ENCODE measurements at places on chromosomes 1 and 21.

DNA sequence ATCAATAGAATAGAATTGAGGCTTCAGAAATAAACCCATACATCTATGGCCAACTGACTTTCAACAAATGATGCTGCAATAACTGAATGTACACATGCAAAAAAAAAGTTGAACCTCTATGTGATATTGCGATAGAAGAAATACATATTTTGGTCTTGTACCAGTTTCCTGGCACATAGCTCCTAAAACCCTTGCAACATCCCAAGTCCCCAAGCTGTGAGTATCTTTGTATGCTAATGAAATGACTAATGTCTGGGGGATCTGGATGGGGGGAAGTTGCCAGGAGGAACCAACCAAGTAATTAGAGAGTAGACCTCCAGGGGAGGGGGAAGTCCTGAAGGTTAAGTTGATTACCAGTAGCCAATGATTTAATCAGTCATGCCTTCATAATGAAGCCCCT lies 24.4 kb downstream of the BLZF1 start:
- DNase-seq: no peak

- DNase-seq: no peak
Observed at GRCh38 chr1:203410182-203410900, 59.4 kb upstream of the FMOD start.

DNA sequence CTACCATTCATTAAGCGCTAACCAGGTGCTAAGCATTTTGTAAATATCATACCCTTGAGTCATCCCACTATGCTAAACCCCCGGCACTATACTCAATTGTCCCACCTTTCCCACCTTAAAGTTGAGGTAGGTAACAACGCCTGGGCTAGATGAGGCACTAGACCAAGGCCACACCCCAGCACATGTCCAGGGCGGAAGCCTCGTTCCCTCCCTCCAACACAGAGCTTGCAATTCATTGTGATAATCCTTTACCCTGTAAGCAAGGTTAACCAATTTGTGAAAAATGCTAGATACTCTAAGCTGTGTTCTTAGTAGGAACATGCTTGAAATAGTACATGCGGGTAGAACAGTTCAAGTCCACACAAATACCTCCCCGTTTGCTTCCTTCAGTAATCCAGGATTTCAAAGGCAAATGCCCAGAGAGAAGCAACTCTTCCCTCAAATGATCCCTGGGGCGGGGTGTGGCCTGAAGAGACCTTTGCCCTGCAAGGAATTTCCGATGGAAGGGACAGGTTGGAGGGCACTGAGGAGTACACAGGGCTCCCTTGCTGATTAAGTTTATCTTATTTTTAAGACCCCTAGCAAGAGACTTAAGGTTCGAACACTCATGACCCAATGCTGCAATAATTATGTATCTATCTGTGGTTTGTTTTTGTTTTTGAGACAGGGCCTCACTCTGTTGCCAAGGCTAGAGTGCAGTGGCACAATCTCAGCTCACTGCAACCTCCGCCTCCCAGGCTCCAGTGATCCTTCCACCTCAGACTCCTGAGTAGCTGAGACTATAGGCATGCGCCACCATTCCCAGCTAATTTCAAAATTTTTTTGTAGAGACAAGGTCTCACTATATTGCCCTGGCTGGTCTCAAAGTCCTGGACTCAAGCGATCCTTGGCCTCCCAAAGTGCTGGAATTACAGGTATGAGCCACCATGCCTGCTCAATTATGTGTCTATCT lies 2.6 kb downstream of the RSPH1 start:
- DNase-seq: no peak

DNA sequence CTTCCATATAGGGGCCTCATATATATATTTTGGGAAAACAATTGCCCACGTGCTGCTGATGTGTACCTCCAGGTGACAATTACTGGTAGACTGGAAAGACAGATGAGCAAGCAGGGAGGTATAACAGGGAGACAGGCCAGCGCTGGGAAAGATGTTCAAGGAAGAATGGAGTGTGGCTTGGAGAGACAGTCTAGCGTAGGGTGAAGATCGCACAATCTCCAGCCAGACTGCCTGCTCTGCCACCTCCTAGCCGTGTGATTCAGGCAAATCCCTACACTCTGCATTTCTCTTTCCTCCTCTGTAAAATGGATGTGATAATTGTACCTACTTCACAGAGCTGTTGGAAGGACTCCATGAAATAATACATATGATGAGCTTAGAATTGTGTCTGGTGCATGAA lies 66.1 kb downstream of the TMCO4 start:
- no peak for DNase-seq

DNA sequence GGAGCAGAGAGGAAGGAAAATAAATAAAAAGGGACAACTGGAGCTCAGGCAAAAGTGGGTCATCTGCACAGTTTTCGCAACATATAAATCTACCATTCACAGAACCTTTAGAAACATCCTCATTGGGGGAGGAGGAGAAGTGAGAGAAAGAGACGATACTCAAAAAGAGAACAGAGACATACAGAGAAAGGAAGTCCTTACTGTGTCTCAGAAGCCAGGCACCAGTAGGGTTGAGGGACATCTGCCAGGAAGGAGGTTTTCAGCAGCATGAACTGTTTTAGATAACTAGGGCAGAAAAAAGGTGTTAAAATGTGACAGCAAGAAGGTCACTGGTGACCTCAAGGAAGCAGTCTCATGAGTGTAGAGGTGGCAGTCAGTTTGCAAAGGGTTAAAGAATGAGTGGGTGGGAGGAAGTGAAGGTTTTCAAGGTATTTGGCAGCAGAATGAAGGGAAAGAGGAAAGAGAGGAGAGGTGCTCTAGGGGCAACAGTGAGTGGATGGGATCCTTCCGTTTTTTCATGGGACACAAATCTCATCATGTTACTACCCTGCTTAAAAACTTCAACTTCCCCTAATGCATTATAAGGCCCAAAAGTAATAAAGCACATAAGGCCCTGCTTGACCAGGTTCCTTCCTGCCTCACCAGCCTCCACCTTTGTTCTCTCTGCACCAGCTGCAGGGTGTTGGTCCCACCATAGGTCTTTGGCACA lies 9.5 kb downstream of the JAK1 start:
- DNase-seq: no peak

- no peak for DNase-seq
Observed at GRCh38 chr21:46643379-46644177, 8.1 kb downstream of the PRMT2 start.

GRCh38 chr1:28449904-28450303 lies 55.9 kb upstream of the RCC1 start:
- no peak for DNase-seq

DNA sequence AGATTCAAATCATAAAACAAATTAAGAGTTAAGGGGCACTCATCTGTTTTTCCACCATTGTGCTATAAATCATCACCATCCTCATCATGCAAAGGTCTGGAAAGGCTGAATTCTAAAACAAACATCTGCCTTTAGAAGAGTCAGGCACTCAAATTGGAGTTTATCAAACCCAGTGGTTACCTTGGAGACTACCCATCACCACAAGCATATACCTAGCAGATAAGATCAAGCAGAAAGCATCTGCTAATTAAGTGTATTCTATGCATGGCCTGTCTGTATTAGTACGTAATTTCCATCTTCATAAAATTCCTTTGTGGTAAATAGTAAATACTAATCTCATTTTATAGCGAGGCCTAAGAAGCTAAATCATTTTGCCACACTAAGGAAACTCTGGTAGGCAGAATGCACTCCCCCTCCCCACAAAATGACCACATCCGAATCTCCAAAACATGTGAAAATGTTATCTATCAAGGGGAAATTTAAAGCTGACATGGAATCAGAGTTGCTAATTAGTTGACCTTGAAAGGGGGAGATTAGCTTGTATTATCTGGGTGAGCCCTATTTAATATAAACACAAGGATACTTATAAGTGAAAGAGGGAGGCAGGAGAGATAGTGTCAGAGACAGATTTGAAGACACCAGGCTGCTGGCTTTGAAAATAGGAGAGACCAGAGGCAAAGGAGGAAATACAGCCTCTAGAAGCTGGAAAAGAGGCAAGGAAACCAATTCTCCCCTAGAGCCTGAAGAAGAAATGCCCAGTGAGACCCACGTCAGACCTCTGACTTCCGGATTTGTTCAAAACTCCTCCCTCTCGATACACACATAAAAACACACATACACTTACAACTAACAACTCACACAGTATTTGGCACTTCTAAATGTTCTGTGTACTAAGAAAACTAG lies 23.2 kb downstream of the ARID4B start:
- no peak for DNase-seq

GRCh38 chr1:222631611-222632208 lies 13.8 kb downstream of the MIA3 start:
- DNase-seq: no peak

DNA sequence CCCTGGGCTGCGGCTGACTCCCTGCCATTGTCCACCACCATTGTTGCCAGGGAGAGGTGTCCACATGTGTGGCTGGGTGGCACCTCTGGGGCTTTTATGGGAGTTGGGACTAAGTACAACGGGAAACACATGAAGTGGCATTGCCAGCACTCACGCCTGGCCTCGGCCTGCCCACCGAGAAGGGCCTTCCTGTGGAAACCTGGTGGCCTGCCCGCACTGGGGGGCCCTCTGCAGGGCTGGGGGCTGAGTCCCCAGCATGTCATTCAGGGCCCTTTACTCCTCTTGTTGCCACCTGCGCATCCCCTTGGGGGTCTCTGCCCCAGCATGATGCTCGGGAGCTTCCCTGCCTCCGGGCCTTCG lies 35.5 kb upstream of the RUNX3 start:
- DNase-seq: no peak

- DNase-seq: peak; percentile 97
Observed at GRCh38 chr1:67880056-67880601, 46.9 kb upstream of the GNG12 start.

DNA sequence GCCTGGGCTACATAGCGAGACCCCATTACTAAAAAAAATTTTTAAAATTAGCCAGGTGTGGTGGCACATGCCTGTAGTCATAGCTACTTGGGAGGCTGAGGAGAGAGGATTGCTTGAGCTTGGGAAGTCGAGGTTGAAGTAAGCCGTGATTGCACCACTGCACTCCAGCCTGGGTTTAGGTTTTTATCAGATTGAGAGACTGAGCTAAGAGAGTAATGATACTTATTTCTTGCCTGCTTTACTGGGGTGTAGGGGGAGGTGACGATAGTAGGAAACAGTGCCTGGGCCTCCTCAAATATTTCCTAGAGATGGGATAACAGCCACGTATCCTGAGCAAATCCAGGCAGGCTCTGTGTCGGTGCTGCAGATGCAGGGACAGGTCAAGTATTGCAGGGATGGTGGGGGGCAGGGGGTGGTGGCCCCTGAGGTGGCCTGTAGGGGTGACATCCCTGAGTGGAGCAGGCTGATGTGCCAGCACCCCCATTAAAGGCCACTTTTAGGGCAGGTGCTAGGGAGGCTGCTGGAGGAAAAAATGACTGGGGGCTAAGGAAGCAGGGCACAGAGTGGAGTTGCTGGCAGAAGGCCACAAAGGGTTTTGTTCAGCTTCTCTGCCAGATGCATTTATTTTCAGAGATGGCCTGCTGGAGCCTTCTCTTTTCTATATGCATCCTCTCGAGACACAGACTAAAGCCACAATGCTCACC lies 130.5 kb downstream of the RHOU start:
- DNase-seq: no peak

DNA sequence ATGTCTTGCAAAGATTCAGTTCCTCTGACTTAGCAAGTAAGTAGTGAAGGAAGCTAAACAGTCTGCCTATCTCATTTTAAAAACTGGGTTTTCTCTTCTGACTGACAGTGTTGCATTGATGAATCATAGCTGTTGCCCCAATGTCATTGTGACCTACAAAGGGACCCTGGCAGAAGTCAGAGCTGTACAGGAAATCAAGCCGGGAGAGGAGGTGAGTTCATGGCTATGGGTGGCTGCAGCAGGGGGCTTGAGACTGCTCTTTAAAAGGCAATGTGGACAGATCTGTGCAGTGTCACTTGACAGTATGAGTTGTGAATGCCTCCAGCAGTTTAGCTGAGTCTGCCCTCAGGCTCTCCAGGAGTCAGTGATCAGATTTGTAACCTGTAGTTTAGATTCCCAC lies 46.6 kb downstream of the SMYD2 start:
- no peak for DNase-seq

DNA sequence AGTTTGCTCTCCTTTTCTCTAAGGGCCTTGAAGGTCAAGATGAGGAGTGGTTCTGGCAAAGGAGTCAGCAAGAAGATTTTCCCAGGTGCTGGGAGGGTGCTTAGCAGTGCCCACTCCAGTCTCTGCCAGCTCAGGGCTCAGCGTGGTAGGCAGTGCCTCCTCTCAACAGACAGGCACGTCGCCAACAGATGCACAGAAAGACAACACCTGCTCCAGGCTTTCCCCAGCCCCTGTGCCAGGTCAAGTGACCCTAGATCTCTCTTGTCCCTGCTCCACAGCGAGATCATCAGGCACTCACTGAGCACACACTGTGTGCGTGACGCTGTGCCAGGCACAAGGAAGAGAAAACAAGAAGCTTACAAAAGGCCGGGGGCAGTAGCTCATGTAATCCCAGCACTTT lies 86.0 kb downstream of the CASZ1 start:
- no peak for DNase-seq

DNA sequence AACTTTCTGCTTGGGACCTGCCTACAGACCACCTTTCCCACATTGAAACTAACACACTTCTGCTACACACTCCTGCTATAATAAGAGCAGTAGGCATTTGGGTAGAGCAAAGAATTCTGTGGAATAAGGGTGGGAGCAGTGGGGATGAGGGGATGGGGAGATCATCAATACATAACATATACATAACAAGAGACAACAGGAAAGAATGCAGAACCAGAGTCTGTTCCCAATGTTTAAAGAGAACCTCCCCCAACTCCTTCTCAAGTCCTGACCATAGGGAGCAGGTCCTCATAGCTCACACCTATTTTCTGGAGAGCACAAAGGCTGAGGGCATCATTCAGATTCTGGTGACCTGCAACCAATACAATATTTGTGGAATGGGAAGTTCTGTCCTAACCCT lies 121.6 kb upstream of the BARHL2 start:
- no peak for DNase-seq

DNA sequence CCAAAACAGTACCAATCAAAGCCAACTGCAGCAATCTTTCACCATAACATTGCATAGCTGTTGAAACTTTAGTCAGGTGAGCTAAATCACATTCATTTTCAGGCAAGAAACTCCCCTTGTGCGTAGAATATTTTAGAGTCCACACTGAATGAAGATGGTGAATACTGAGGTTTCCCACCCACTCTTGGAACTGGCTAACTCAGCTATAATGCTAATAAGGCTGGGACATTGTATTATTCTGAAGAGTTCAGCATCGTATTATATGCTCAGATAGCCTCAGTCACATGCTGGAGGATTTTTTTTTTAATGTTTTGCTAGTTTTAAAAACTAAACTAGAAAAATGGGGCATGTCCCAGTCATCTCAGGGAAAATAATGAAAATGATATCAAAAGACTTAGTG lies 352.3 kb upstream of the FMN2 start:
- DNase-seq: no peak

- no peak for DNase-seq
Observed at GRCh38 chr1:215890438-215890837, 323.3 kb downstream of the KCTD3 start.

GRCh38 chr1:245198748-245199516 lies 44.1 kb downstream of the KIF26B start:
- DNase-seq: no peak

DNA sequence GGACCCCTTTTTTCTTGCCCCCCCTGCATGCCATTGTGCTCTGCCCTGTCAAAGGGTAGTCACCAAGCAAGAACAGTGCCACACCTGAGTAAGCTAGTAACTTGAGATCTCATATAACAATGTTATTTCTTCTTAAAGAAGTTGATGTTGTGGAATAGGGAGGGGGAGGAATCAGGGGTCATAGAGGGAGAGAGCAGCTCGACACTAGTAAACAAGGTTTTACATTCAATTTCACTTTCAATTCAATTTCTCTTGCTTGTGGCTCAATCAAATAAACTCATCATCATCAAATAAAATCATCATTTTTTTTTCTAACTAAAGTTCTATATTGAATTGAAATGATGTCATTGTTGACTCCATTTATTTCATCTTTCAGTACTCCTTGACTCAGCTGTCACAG lies 106.4 kb downstream of the CRB1 start:
- DNase-seq: no peak

All from NCI-H1417 treated with DMSO at 0.1 percent for 48 hours (cell line).